HS-27A (cell line): ENCODE measurements at places on chromosomes 2 and 18.

- DNase-seq = no peak
Observed at GRCh38 chr2:19541884-19542283, 183.5 kb upstream of the OSR1 start.

- no peak for DNase-seq
Observed at GRCh38 chr2:107064750-107065149, 178.8 kb upstream of the ST6GAL2 start.

- no peak for DNase-seq
Observed at GRCh38 chr2:219733106-219733505, 105.7 kb downstream of the SLC4A3 start.

GRCh38 chr2:96431319-96431718, 73.8 kb downstream of the NEURL3 start:
- no peak for DNase-seq

- DNase-seq = no peak
Observed at GRCh38 chr2:22217881-22218280, 1094.1 kb downstream of the TDRD15 start.

- DNase-seq = no peak
Observed at GRCh38 chr2:241855245-241855887, 3.3 kb downstream of the PDCD1 start.

DNA sequence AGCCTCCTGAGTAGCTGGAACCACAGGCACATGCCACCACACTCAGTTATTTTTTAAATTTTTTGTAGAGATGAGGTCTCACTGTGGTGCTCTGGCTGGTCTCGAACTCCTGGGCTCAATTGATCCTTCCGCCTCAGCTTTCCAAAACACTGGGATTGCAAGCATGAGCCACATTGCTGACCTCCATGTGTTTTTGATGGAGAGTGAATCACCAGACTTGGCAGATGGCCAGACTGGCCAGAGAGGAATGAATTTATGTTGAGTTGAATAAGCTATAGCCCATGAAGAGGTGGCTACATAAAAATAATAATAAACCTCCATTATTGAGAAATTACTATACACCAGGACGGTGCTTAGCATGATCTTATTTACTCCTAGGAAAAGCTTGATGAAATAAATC, 91.5 kb downstream of the MREG start:
- peak; percentile 71 for DNase-seq

DNA sequence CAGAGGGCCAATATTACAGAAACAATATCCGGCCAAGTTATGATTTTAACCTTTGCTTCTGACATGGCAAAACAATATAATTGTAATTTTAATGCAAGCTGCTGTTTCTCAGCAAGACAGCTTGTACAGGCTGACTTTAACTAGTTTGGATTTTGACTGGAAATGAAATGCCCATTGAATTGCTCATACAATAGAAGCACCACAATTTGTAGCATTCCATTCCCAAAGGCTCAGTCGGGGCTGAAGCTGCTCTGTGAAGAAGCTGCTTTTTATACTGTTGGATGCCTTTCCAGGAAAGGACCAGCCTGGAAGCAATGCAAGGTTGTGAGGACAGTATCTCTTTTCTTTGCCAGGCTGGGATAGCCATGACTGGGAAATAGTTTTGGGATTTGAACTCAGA, 677.0 kb upstream of the FANCL start:
- DNase-seq = no peak

- no peak for DNase-seq
Observed at GRCh38 chr18:69947361-69948133, at the start of gene CD226. Gene CD226 (minus strand): TSS chr18:69947873. CDS start chr18:69947406, 467 bp downstream.

- peak; percentile 58 for DNase-seq
Observed at GRCh38 chr18:9808295-9809241, 77.2 kb upstream of the TXNDC2 start.

DNA sequence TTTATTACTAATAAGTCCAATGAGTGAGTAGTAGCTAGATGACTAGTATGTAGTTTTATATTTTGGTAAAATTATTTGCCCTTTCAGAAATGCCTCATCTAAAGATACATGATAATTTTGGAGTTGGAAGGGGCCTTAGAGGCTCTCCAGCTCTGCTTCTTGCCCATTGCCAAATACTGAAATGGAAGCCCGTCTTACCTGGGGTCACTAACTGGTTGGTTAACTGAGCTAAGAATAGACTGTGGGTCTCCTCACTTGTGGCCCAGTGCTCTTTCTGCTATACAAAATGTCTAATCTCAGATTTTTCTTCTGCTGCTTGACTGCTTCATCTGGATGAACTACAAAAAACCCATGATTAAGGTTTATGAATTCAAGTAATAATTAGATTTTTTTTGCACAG, 67.1 kb downstream of the CLIP4 start:
- no peak for DNase-seq

GRCh38 chr2:8796878-8797550, 40.4 kb downstream of the KIDINS220 start:
- no peak for DNase-seq

GRCh38 chr2:97816411-97816810, 103.0 kb downstream of the ZAP70 start:
- no peak for DNase-seq

GRCh38 chr2:54876764-54877163, 153.3 kb downstream of the EML6 start:
- DNase-seq = no peak

- no peak for DNase-seq
Observed at GRCh38 chr18:42745171-42745570, 370.3 kb downstream of the RIT2 start.

DNA sequence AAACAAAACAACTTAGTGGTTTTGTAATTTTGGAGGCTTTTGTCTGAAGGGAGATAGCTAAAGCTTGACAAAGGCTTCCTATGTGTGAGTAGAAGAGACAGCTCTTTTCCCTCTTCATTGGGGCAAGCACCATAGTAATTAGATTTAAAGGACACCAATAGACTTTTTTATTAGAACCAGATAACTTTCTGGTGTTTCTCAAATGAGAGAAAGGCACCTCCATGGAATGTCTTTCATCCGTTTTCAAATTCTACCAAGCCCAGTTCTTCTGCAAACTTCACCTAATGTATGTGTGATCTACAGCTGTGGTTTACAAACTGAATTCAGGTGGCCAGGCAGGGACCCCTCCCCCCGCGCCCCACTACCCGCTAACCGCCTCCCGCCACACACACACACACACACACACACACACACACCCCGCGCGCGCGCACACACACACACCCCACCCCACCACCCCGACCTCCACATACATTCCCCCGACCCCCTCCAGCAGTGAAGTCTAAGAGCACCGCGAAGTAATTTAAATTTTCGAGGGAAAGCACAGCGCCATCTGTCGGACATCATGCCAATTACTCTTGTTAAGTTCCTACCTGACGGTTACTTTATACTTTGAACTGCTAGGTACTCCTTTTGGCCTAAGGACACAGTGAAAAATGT, 31.6 kb upstream of the PPP1R1C start:
- DNase-seq = peak; percentile 56

- DNase-seq = no peak
Observed at GRCh38 chr2:177118636-177119035, 94.0 kb upstream of the HNRNPA3 start.

DNA sequence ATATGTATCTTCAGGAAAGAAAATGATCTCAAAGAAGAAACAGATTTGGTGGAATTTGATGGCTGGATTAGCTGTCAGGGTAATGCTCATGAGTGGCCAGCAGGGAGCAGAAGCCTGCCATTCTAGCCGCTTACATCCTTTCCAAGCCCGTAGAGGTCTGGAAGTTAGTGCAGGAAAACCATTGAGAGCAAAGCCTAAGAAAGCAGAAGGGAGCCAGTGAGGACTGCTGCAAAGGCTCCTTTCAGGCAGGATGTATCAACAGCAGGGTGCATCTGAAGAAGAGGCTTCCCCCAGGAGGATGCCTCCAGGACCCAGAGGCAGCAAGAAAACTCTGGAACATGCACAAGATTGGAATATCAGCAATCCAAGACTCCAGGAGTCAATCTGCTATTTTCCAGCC, 22.9 kb upstream of the LBH start:
- peak; percentile 51 for DNase-seq

GRCh38 chr2:160261732-160262131, 61.7 kb upstream of the ITGB6 start:
- no peak for DNase-seq

GRCh38 chr2:99854236-99854852, 288.0 kb downstream of the AFF3 start:
- no peak for DNase-seq

- DNase-seq = no peak
Observed at GRCh38 chr2:229669841-229670240, 44.5 kb downstream of the DNER start.

DNA sequence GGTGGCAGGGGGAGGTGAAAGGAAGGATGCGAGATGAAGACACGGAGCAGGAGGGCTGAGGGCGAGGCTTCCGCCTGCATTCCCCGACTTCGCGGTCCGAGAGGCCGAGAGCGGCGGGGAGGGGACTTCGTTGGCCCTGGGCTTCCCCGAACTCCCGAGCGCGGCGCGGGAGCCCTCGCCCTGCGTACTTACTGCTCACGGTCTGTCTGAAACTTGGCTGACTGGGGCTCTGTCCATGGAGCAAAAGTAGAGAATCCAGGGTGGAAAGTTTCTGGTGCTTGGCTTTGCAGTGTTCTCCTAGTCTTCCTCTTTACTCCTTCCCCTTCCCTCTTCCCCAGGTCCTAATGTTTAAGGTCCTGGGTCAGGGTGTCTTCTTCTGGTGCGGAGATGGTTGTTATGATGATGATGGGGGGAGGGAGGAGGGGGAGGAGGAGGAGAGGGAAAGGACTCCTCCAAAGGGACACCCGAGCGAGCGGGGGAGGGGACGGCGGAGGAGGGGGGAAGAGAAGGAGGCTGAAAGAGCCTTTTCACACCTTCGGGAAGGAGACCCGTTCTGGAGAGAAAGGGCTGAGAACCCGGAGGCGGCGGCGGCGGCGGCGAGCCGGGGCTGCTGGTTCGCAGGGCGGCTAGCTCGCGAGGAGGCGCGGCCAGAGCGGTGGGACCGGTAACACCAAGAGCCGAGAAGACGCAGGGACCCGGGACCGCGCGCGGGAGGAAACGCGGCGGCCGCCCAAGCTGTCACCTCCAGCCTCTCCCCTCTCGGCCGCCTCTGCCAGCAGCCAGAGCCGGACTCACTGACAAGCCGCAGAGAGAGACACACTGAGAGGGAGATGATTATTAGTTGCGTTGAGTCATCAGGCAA, at the start of gene SATB2:
TSS of gene SATB2 (minus strand) at position 793 of the 862 bp plus-strand sequence. CDS start 1,902 bp downstream, outside the sequence.
- DNase-seq = no peak

GRCh38 chr2:216243026-216243425, 129.3 kb downstream of the MARCHF4 start:
- no peak for DNase-seq

- no peak for DNase-seq
Observed at GRCh38 chr2:3476985-3477327, 42.4 kb downstream of the ADI1 start.

DNA sequence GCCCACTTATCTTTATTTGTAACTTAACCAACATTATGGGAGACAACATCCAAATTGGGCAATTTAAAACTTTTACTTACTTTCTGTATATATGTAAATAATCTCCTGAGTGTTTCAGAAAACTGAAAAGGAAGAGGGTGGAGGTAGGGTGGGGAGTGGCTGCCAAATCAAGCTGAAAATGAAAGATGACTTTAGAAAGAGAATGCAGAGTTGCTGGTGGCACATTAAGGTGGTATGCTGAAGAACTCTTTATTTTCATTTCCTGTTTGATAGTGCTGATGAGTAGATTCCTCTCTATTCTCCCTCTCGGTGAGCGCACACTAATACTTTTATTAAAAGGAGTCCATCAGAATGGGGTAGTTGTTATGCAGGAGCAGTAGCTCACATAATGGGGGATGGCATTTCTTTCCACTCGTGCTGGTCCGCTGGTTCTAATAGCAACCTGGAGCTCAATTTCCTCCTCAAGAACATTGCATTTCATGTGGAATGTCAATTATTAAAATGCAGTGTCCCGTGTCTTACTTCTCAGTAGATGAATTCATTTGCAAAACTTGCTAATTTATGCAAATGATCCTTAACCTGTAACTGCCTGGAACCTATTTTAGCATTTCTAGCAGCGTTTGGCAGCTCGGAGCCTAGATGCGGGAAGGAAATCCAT, 466.9 kb upstream of the HNRNPA3 start:
- DNase-seq = no peak

GRCh38 chr2:290090-290722, 2.3 kb upstream of the ALKAL2 start:
- no peak for DNase-seq

GRCh38 chr2:11984316-11985158, 238.1 kb downstream of the LPIN1 start:
- no peak for DNase-seq

DNA sequence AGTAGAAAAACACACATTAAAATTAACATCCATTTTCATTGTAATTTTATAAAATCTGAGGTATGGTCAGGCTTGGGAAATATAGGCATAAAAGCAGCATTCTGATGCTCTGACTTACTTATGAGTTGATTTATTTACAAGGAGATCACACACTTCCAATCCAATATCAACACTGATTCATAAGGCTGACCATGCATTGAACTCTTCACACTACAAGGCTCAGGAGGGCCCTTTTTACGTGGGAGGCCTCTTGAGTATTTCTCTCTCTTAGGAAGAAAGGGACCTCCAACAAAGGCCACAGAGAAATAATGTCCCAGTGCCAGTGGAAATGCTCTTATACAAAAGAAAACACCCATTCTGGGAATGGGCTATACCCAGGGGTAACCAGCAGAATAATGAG, 222.8 kb downstream of the NAPG start:
- DNase-seq = no peak

DNA sequence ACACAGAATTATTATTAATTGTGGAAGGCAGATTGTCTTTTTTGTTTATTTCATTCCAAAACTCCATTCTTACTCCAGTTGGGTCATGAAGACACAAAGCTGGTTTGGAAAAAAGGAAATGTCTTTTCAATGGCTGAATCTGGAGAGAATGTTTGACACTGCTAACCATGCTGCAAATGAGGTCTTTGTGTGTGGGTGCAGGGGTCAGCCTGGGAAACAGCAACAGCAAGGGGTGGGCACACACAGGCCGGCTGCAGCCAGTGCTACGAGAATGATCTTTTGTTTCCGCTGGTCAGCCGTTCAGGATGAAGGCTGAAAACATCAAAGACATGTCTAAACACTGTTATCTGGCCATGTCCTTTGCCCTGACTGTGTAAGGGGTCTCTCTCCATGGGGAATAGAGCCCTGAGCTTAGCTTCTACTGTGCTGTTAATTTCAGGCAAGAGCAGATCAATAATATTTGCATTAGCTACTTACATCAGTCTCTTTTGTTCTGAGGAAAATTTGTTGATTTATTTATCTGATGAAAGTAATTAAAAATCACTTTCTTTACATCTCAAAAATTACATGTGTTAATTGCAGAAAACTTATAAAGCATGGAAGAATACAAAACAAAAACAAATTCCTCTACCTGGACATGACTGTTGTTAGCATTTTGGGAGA, 33.3 kb upstream of the E2F6 start:
- DNase-seq = no peak

DNA sequence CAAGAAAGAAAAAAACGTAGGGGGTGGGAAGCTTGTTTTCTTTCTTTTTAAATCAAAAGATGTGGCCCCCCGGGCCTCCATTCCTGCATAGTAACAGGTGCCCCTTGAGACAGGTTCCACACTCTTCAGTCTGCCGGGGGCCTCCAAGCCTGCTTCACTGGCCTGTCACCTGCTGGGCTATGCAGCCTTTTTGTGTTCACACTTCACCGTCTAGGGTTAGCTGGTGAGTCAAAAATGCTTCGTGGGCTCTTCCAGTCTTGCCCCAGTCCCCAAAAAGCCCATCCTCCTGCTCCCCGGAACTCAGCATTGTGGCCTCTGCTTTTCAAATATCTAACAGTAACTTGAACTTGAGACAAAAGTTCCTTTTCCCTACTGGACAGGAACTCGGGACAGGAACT, 67.9 kb downstream of the POLR1A start:
- no peak for DNase-seq
